ENCODE measurements at places on chromosomes 5 and 9. TPM values are rescaled to one million over a fixed set of nuclear protein-coding genes. Genes with fewer than 3 reads are reported as not detected.

DNA sequence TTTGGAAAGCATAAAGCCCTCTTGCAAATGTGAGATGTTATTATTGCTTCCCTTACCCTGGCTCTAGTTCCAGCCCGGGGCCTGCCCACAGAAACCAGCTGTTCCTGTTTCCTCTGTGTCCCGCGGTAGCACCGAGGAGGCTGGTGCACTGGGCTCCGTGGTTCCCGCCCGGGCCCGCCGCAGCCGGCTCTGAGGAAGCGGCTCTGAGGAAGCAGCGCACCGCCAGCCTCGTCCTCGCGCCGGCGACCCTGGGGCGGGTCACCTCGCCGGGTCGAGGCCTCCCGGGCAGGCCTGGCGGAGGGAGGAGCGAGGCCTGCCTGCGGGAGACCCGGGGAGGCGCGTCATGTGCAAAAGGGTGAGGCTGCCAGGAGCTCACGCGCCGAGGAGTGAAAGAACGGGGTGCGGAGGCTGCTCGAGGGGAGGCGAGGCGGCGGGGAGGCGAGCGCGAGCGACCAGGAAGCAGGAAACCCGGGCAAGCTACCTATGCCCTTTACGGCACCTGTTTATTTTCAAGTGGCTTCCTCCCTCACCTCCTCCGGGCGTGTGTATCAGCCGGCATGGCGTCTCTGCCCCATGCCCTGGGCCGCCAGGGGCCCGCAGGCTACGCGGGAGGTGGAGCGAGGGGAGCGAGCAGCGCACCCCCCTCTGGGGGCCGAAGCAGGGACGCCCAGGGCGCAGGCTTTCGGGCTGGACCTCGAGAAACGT, 61.3 kb upstream of the MEGF10 start:
- peak; percentile 69 for ATAC-seq

DNA sequence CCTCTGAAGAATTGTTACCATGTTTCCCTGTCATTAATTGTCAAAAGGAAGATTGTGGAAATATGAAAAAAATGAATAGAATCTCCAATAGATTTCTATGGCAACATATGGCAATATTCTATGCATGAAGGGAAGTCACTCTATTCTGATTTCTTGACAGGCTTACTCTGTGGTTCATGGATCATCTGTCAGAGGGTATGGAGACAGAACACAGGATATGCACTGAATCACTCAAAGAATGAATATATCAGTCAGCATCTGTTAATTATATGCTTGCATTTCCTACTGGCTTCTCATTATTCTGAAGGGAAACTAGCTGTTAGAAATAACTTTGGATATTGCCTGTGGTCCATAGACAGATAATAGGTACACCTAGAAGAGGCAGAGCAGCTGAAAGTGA, 918.9 kb downstream of the DTWD2 start:
- no peak for ATAC-seq

DNA sequence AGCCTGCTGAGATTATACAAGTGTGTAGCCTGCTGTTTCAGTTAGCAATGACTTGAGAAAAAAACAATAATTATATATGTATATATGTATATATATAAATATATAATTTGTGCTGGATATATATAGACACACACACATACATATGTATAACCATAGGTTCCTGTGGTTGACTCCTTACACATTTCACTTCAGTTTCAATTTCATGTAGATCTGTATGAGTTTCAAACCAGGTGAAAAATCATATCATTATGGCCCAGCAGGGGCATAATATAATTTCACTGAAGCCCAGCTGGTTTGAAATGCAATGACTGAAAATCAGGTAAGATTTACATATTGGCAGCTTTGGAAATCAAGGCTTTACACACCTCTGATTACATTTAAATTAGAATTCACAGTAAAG, 690.4 kb upstream of the CDH18 start:
- ATAC-seq, result no peak

DNA sequence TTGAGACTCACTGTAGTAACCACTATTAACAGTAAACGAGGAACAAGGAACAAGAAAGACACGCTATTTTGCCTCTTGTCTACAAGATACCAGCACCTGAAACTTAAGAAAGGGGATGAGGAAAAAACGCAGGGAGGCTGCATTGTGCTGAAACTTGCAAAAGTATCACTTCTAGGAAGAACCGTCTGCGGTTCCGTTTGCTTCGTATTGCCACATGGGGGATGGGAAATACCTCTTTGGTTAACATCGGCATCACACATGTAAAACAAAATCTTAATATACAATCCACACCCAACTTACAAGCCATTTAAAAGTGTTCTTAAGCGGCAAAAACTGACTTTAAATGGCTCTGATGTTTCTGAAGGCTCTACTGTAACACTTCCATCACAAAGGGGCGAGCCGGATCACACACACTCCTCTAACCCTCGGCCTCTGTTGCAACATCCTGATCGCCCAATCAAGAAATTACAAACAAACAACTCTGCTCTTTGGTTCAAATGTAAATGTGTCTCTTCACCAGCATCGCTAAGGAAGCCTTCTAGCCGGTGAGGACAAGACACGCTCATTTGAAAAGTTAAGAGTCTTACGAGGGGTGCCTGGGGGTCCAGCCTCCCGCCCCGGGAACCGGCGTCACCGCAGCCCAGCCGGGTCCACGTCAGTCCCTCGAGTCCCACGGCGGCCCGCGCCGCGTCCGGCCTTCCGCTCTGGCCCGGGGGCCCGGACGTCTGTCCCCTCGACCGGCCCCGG, 621 bp downstream of the SEC16A start:
- ATAC-seq, result no peak

DNA sequence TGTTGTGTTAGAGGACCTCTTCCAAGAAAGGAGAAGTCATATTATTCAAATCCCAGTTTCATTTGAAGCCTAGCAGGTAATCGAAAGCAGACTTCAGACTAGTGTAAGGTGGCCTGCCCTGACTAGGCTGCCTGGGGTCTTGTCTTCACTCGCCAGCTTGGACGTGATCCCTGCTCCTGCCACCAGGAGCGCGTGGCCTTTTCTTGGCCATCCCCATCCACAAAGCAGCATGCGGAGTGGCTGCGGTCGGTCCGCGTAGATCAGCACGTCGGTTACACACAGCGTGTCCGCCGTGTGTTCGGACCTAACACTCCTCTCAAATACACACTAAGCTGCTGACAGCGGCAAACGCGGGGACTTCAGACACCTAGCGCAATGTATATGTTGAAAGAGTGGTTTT, 37.3 kb downstream of the CFAP77 start:
- ATAC-seq, result no peak

DNA sequence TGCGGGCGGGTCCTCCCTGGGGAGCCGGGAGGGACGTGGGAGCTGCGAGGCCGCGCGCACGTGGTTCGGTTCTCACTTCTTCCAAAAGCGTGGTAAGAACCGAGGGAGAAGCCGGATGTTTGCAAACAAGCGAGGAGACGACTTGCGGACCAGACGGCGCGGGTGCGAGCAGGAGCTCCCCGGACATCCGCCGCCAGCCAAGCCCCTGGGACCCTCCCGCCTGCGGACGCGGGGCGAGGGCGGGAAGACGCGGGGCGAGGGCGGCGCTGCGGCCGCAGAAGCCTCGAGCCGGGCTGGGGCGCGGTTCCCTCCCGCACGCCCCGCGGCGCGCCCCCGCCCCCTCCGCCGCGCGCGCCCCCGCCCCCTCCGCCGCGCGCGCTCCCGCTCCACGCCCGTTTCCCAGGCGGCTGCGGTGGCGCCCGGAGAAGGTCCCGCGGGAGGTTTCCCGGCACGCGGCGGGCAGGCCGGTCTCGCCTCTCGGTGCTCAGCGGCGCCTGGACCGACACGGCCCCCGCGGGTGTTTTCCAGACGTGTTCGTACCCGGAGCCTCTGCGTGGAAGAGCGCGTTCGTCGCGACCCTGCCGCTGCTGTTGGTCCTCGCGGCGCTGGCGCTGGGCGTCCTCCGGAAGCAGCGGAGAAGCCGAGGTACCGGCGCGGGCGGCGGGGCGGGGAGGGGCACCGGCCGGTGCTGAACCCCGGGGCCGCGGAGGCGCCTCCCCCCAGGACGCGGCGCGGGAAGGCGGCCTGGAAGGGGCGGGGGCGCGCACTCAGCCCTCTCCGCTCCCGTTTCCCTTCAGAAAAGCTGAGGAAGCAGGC, 12.8 kb downstream of the BTNL9 start:
- peak; percentile 37 for ATAC-seq

GRCh38 chr5:175873088-175873454, 1.7 kb downstream of the CPLX2 start:
- ATAC-seq, result no peak

DNA sequence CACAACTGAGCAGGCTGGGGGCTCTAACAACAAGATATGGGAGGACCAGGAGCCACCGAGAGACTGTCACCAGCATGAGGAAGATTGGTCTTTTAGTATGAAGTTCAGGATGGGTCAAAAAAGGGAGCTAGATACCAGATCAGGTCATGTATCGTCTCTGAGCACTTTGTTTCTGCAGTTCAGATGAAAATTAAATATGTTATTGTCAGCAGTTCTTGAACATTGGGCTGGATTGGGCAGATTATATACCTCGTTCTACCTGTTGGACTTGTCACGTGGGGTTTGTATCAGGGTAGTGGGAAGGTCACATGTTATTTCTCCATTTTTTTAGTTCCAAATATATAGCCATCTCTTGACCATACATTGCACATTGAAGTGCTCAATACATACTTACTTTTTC, 47.3 kb downstream of the RCL1 start:
- ATAC-seq, result no peak

GRCh38 chr9:89522261-89522958, 24.5 kb upstream of the SEMA4D start:
- ATAC-seq, result no peak

DNA sequence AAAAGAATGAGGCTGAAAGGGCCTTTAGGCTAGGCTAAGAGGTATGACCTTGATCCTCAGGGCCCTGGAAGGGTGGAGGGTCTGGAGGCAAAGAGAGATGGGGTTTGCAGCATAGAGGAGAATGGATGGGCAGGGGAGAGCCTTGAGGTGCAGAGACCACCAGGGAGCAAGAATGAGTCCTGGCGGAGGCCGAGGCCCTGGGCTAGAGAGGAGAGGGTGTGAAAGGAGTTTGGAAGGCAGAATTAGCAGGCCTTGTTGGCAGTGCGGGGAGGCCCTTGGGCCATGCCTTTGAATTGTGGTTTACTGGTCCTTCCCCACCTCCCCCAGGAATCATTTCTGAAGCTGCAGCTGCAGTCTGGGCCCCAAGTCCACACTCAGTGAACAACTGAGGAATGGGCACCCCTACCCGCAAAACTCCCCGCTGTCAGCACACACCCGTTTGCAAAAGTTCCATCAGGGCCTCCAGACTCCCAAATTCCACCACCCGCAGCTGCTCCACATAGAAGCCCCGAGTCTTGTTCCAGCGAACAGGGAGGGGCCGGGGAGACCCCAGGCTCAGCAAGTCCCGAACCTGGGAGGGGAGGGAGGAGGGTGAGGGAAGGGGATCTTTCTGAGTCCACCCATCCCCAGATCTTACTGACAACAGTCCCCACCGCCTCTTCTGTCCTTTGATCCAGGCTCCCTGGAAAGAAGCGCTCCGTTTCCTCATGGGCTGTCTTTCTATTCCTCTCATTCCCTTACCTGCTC, 2.1 kb downstream of the KIF12 start:
- ATAC-seq, result no peak

GRCh38 chr5:149313151-149313841, 32.0 kb upstream of the GRPEL2 start:
- no peak for ATAC-seq

GRCh38 chr9:69036309-69036708, 757 bp downstream of the FXN start:
- peak; percentile 4 for ATAC-seq

DNA sequence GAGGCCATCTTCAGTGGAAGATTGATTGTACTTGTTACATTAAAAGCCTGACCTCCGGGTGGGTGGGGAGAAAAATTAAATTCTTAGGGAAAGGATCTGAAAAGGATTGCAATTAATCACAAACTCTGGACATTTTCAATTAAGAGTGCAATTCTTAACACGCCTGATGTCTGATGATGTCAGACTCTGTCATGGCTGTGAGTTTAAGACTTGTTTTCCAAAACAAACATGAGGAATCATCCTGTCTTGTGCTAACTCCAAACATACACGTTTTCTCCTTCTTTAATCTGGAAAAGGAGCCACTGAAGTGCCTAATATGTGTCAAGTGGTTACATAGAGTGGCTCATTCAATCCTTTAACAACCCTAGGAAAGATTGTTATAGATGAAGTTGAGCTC, 60.4 kb upstream of the SMIM23 start:
- no peak for ATAC-seq

GRCh38 chr9:14533867-14534640, 159.2 kb downstream of the ZDHHC21 start:
- no peak for ATAC-seq

- no peak for ATAC-seq
These were observed 83.3 kb upstream of the RETREG1 start for GRCh38 chr5:16700081-16700480.

DNA sequence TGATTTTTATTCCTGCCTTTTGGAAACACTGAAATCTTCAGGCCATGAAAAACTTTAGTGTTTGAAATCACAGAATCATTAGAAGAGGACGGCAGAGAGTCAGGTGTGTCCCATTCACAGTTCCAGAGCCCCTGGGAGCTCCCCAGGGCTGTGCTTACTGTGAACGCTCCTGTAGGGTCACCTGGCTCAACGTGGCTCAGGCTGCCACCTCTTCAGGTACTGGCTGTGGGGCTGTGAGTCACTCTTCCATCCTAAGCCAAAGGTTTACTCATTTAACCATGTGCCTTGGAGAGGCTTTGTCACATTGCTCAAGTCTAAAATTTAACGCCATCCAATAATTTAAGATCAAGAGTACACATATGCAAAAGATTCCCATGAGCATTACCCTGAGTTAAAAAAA, 50.2 kb upstream of the FSTL4 start:
- ATAC-seq, result no peak

DNA sequence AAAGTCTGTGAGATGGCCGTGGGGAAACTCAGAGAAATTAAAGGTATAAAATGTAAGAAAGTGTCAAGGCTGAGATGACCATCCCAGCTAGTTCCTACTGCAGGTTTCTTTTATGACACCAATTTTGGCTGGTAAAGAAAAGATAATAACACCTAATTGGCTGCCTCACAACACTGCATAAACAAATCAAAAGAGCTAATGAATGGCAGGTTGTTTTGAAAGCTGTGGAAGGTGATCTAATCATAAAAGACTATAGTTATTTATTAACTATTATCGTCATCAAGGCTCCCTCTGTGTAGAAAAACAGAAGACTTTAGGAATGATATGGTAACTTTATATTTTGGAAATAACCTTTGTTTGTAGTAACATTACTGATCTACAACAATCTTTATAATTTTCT, 3.5 kb upstream of the SPINK5 start:
- ATAC-seq, result no peak

Gene TAS2R1
- total RNA-seq, result not detected

Gene PCDHGB6
- total RNA-seq, result 5.7 TPM

Gene ZNF366
- 4.5 TPM for total RNA-seq

Gene PTGER4
- 10.1 TPM for total RNA-seq

Gene PHF24
- total RNA-seq, result 0.30 TPM

Gene PCDHB13
- 5.1 TPM for total RNA-seq
